ENCODE measurements at places on chromosomes 2 and 18. TPM values are rescaled to one million over a fixed set of nuclear protein-coding genes. Genes with fewer than 3 reads are reported as not detected.

The GPR55 gene
- not detected for total RNA-seq

The PROKR1 gene
- not detected for total RNA-seq

The HOXD13 gene
- total RNA-seq: not detected

The KLF7 gene
- 28.5 TPM for total RNA-seq

The ZRANB3 gene
- total RNA-seq: 9.3 TPM

The NCKAP5 gene
- 3.9 TPM for total RNA-seq

The SLC9A4 gene
- not detected for total RNA-seq

The INSIG2 gene
- total RNA-seq: 9.1 TPM

The CNDP1 gene
- not detected for total RNA-seq

The DAW1 gene
- 1.4 TPM for total RNA-seq

The PSTPIP2 gene
- total RNA-seq: 14.4 TPM

The VWA3B gene
- total RNA-seq: not detected

The DAPL1 gene
- total RNA-seq: not detected

The TDRD15 gene
- not detected for total RNA-seq

The COL4A3 gene
- not detected for total RNA-seq

The CCDC74B gene
- total RNA-seq: 3.9 TPM

The SIX3 gene
- not detected for total RNA-seq

The KLHL14 gene
- not detected for total RNA-seq

The PLA2R1 gene
- total RNA-seq: 0.28 TPM

Measured in IMR-90 (cell line).